ENCODE measurements at places on chromosomes 5 and 9.

GRCh38 chr9:20316372-20316771 lies 305.9 kb downstream of the MLLT3 start:
- no peak for DNase-seq

DNA sequence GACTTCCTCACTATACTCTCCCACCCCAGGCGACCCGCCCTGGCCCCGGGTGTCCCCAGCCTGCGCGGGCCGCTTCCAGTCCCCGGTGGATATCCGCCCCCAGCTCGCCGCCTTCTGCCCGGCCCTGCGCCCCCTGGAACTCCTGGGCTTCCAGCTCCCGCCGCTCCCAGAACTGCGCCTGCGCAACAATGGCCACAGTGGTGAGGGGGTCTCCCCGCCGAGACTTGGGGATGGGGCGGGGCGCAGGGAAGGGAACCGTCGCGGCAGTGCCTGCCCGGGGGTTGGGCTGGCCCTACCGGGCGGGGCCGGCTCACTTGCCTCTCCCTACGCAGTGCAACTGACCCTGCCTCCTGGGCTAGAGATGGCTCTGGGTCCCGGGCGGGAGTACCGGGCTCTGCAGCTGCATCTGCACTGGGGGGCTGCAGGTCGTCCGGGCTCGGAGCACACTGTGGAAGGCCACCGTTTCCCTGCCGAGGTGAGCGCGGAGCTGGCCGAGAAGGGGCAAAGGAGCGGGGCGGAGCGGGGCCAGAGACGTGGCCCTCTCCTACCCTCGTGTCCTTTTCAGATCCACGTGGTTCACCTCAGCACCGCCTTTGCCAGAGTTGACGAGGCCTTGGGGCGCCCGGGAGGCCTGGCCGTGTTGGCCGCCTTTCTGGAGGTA lies 2.1 kb downstream of the CA9 start:
- no peak for DNase-seq

- DNase-seq = peak; percentile 37
Measured at GRCh38 chr5:150398722-150399523, 13.8 kb downstream of the CD74 start.

GRCh38 chr9:14245901-14246525 lies 67.9 kb downstream of the NFIB start:
- no peak for DNase-seq

DNA sequence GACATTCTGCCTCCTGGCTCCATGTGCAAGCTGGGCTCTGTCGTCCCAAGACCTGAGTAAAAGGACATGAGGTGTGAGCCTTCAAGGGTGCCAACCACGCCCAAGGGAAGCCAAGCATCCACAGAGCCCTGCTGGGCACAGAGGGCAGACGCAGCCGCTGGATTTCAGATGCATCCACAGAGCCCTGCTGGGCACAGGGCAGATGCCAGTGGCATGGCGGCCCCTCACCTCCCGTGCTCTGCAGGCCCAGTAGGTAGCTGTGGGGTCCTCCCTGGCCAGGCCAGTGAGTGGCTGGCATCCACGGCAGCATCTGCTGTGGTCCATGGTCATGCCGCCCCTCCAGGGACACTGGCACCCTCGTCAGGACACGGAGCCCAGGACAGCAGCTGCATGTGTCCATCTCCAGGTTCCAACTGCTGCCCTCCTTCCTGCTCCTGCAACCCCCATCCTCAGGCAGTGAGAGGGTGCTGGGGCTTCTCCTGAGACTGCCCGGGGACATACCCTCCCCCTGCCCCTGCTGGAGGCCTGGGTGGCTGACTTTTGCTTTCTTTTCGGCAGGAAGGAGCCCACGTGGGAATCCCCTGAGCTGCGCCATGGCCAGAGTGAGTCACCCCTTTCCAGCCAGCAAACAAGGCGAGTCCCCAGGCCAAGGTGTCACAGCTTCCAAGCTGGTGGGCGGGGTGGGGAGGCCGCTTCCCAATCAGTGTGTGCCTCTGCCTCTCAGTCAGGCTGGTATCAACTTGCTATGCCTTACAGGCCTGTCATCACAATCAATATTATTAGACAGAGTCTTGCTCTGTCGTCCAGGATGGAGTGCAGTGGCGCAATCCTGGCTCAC lies 4.0 kb upstream of the TRAF2 start:
- DNase-seq = peak; percentile 60

DNA sequence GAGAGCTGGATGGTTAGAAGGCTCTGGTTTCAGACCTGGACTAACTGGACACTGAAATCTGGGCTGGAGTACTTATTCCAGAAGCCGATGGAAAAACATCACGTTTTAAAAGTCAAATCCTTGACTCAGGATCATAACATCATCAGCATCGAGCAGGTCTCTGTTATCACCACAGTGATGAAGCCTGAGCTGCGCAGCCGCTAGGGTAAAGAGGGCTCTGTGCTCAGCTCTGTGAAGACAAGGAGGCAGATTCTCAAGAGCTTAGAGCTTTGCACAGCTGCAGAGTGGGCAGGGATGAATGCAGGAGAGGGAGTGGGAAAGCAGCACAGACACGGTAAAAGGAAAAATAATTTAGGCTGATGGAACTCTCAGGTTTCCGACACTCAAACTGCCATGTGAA lies 208.8 kb upstream of the TAS2R1 start:
- DNase-seq = no peak
